Kidney tubule cell (primary cell): ENCODE measurements at places on chromosomes 1 and 21.
A peak's percentile ranks its signal among the peaks of the same experiment; 100 is the strongest.

DNA sequence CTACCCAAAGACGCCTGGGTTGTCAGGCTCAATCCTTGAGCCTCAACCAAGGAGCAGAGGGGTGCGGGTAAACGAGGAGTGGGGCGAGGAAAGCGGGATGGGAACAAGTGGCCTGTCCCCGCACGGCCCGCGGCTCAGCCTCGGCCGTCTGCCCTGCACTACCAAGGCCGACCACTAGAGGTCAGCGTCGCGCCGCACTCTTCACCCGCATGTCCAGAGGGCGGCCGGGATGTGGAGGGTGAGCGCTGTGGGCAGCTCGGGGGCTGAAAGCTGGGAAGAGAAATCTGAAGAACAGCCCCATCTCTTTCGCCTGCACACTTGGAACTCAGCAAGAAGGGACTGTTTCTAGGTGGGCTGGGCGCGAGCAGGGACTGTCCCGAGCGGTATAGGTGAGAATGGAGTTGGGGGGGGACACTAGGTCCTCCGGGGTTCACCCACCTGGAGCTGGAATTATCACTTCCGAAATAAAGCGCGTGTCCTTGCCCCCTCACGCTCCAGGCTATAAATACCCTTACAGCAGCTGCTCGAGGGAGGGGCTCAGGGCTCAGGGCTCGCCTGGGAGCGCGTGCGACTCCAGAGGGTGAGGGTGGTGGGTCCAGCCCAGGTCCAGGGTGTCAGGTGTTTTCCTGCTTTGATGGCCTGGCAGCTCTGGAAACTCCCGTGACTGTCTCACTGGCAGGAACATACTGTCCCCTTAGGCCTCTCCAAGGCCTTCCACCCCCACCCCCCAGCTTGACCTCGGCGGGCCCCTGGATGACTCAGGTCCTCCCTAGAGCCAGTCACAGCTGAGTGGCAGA lies 9.8 kb downstream of the SLC30A2 start:
- DNase-seq: peak; percentile 84

DNA sequence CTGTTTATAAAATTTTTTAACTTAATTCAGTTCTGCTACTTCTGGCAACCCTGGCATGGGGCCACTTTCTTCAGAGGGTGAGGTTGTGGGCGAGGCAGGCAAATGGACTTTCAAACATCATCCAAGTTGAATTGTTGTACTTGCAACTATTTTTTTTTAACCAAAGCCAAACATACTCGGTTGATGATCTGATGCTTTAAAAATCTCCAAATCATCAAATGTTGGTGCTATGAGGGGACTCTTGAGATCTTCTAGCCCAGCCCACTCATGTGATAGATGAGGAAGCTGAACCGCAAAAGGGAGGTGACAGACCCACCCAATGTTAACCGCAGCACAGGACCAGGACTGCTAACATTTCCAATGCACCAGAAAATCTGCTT lies 6.7 kb downstream of the SLC1A7 start:
- DNase-seq: peak; percentile 60

DNA sequence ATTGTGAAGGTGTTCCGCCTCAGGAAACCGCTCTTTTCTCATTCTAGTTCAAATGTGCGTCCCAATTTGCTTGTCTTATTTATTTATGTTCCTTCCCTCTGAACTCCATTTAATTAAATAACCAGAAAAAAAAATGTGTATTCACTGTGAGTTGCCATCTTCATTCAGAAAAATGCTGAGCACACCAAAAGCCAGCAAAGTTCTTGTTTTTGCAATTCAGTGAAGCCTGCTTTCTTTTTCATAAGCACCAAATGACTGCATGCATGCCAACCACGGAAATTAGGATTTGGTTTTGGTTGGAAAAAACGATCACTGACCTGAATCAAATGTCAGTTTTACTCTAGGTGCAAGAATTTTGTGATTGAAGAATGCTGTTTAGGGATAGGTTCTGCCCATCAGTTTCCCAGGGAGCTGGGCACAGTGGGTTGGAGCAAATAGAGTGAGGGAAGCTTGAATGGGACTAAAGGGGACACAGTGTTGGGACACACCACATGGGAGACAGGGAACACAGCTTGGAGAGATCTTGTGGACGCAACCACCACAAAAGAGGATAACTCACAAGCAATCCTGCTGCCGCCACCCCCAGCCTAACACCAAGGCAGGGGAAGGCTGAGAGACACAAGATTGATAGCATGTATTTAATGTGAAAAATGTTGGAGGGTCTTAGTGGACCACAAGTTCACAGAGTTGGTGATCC lies 183.4 kb upstream of the GALNT2 start:
- no peak for DNase-seq

DNA sequence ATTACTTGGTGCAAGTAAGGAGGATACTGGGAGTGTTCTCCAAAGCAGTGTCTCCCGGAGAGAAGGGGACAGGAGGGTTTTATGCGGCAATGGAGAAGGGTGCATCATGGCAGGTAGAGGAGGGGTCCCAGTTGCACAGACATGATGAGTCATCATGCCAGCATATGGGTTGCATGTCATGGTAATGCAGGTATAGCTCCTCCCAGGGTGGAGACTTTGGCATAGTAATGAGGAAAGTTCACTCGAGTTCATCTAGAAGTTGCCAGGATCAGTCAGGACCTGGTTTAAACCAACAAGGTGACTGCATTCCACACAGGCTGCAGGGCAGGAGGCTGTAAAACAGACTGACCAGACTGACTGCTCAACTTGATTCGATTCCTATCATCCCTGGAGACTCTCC lies 355.7 kb upstream of the DUSP10 start:
- peak; percentile 60 for DNase-seq

DNA sequence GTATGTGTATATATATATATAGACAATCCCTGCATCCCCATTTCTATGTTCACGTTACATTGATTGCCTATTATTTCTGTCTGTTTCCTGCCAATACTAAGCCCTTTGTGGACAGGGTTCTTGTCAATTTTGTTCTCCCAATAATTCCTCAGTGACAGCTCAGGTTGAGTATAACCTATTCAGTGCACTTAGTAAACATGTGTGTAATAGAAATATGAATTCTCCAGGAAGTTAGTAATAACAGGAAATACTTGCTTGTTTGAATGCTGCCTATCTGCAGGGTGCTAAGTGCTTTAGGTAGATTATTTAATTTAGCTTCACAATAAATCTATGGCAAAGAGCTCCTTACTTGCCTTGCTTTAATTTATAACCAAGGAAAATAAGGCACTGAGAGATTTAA lies 52.8 kb upstream of the PTGFR start:
- no peak for DNase-seq

DNA sequence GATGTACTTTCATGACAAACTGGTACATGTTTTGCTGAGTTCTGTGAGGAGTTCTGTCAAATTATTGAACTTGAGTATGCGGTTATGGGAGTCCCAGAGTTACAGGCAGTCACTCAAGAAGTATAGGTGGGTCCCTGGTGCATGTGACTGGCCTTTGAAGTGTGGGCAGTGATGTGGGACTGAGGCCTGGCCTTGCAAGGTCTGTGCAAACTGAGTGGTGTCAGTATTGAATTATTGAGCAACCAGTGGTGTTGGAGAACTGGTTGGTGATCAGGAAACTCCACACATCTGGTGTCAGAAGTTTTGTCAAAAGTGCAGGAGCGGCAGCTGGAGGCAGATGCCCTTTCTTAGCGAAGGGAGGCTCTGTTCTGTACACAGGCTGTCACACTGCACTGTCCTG lies 5.2 kb downstream of the ZNF678 start:
- no peak for DNase-seq

DNA sequence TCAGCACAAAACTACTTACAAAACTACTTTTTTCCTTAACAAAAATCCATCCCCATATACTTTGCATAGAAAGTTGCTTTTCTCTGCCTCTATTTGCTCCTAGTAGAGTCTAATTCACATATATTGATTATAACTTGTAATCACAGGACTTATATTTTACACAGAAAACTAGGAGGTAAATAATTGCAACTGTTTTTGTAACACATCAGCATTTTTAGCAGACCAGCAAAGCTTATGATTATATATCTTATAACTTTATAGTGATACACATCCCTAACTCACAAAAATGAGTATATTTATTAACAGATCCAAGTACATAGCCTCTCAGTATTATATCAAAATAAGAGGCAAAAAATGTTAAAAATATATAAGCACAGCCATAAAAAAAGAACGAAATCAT lies 17.3 kb upstream of the SLC35A3 start:
- DNase-seq: no peak

DNA sequence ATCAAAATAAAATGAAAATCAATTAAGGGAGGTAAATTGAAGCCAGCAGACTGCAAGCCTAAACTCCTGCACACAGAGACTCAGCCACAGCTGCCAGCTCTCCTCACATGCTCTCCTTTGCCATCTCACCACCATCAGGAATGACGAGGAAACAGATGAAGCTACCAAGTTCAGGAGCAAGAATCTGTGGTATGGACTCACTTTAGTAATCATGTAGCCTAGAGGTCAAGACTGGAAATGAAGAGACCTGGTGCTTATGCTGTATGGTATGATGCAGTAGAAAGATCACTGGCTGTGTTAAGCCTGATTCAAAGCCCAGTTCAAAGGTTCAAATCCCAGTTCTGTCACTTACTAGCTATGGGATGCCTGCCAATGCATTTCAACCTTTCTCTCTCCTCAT lies 78.9 kb upstream of the CAMK1G start:
- peak; percentile 33 for DNase-seq

DNA sequence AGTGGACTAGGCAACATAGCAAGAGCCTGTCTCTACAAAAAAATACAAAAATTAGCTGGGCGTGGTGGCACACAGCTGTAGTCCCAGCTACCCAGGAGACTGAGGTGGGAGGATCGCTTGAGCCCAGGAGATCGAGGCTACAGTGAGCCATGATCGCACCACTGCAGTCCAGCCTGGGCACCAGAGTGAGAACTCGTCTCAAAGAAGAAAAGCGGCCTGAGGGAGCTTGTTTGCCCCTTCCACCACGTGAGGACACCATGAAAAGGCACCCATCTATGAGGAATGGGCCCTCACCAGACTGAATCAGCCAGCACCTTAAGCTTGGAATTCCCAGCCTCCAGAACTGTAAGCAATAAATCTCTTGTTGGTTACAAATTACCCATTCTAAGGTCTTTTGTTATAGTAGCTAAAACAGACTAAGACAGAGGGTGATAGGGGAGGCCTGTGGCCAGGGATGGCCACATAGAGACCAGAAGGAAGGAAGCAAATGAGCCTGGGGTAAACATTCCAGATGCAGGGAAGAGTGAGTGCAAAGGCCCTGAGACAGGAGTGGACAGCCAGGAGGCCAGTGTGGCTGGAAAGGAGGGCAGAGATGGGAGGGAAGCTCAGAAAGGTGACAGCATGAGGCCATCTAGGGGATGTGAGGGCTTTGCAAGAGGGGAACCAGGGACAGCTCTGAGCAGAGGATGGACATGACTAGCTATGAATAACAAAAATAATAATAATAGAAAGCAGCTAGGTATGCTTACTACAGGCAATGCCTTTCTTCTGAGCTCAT lies 120.1 kb downstream of the MATN1 start:
- DNase-seq: no peak

DNA sequence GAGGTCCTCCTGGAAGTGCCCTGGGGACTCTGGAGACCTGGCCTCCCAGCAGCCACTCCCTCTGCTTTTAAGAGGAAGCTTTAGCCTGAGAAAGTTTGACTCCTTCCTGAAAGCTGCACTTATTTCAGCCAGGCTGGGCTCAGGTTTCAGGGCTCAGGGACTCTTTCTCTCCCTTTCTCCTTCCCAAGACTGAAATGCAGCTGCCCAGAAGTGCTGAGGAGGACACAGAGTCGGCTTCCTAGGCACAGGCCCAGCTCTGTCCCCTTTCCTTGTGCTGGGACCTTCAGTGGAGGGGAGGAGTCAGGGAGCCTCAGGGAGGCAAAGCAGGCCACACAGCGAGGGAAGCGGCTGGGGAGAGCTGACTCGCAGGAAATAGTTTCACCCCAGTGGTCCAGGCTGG lies 137.3 kb downstream of the NAV1 start:
- peak; percentile 50 for DNase-seq

GRCh38 chr1:75614399-75614756 lies 3.5 kb upstream of the SLC44A5 start:
- DNase-seq: no peak

DNA sequence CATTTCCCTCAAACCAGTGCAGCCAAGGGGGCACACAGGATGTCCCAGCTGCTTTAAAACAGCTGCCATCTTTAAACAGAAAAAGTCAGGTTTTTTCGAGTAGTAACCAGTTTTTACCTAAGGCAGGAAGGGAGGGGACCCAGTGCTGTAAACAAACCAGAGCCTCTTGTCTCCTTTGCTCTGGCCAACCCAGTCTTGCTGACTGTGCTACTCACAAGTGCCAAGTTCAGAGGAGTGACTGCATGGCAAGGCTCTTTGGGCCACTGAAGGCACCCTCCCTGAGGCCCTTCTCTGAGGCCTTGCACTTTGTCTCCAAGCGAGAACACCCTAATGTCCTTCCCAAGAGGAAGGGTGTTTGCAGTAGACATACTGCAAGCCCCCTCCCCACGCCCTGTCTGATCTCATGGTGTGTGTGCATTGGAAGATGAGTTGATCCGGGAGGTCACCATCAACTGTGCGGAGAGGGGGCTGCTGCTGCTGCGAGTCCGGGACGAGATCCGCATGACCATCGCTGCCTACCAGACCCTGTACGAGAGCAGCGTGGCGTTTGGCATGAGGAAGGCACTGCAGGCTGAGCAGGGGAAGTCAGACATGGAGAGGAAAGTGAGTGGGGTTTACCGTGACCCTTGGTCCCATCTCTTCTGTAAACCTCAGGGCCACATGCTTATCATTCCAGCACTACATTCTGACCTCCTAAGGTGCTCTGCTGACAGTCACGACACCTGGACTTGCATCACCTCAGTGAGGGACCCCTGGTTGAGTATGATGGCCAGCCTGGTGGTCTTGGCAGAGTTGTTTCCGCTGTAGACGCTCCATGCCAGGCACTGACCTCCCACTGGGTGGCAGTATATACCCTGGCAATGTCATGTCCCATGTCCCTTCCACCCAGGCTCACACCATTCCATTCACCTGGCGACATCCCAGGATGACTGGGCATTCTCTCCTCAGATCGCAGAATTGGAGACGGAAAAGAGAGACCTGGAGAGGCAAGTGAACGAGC lies 4.7 kb downstream of the DNALI1 start:
- peak; percentile 11 for DNase-seq

DNA sequence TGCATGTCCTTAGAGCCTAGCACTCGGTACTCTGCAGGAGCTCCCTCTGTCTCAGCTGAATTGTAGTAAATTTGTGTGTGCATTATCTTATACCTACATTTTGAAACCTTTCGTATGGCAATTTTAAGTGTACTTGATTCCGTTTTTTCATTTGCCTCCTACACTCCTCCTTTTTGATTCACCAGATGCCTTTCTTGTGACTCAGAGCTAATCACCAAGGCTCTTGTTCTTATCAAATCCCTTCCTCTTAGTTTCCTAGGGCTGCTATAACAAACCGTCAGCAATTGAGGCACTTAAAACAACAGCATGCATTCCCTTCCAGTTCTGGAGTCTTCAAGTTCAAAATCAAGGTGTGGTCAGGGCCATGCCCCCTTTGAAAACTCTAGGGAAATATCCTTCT lies 261.0 kb downstream of the ASTN1 start:
- DNase-seq: peak; percentile 51

GRCh38 chr1:55065648-55066047 lies 26.3 kb downstream of the PCSK9 start:
- DNase-seq: no peak

- DNase-seq: no peak
These were observed 61.2 kb downstream of the DNM3 start for GRCh38 chr1:171902527-171902926.

- DNase-seq: peak; percentile 26
These were observed 81.5 kb downstream of the PTGER3 start for GRCh38 chr1:70966018-70966638.

GRCh38 chr1:67683316-67683715 lies 1.7 kb upstream of the GADD45A start:
- peak; percentile 70 for DNase-seq
